GM13976 (cell line): ENCODE measurements at places on chromosomes 3 and 15.

GRCh38 chr3:10173095-10173925, 8.6 kb downstream of the IRAK2 start:
- DNase-seq, result no peak

DNA sequence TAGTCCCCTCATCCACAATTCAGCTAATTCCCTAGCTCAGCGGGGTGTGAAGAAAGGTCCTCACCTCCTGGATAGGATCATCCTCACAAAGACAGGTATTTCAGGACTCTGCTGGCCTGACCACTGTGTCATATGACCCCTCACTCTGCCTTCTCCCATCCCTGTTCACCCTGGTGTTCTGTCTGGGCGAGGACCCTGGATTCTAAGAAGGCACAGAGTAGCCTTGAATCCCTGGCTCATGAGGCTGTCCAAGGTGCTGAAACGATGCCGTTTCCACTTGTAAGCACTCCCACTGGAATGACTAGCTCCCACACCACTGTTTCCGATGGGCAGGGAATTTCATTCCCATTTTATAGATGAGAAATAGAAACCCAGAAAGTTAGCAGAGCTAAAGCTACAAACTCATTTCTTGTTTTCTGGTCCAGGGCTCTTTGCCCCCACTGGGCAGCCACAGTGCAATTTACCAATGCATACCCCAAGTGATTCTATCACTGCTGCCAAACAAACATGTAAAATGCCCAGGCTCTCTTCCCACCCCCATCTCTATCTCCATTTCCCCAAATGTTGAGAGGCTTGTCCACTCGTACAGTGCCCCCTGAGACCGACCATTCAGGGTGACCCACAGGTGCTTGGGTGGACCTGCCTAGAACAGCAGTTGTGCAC, 83.2 kb downstream of the RAB11A start:
- DNase-seq, result peak; percentile 41

DNA sequence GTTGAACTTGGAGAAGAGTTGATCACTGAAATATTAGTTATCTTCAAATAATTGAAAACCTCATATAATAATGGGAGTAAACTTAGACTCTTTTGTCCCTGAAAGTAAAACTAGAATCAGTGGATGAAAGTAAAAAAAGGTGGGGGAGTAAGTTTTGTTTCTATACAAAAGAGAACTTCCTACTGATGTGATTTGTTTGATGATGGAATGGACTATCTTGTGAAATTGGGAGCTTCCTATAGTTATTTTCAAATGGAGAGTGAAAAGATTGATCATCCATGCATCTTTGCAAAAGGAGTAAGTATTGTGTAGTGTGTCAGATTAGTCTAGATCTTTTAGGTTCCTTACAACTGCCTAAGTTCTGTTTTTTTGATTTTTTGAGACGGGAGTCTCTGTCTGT, 28.4 kb downstream of the SPRED1 start:
- no peak for DNase-seq

- no peak for DNase-seq
These were observed 142.7 kb downstream of the GHSR start for GRCh38 chr3:172305552-172305951.

DNA sequence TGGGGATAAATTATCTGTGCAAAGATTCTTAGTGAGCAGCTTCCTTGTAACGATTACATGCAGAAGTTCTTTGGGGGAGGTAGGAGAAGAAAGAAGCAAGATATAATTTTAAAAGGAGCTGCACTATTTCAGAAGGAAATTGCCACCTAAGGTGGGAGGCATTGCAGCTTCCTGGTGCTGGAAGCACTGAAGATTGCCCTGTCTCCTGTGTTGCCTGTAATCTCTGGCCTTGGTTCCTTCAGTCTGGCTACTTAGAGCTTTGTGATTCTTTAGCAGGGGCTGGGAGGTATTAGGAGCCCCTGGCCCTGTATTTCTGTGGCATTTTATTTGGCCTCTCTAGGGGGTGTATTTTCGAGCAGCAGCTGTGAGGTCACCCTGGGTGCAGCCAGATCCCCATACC, 35.5 kb downstream of the CACNA2D3 start:
- no peak for DNase-seq

DNA sequence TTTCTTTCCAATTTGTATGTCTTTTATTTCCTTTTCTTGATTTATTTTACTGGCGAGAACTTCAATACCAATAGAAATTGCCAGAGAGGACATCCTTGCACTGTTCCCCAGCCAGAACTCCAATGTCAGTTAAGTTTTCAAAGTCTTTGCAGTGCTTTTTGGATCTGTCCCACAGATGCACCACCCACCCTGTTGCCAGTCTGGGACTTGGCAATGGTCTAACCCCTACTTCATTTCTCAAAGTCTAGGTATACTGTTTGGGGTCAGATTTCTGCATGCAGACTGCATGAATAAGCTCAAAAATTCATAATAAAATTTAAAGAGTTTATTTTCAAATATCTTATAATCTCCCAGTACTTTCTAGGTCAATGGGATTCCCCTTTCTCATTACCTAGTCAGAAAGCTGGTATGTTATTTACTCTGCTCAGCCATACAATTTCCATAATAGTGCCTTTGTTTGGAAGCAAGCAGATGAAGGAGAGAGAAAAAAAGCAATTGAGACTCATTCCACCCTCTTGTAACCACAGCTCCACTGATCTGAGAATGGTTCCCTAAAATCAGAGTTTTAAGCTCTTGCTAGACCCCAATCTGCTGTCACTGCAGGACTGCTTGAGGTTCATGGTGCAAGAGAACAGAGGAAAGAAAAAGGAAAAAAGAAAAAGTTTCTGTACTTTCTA, 125.9 kb upstream of the PLXND1 start:
- DNase-seq, result no peak
